ENCODE measurements at places on chromosomes 2 and 18. TPM values are rescaled to one million over a fixed set of nuclear protein-coding genes. Genes with fewer than 3 reads are reported as not detected.

Gene AGXT
- total RNA-seq = not detected

Gene ANKAR
- 11.6 TPM for total RNA-seq

Gene KCNG2
- total RNA-seq = not detected

Gene ERMN
- total RNA-seq = under 0.01 TPM

Gene ACOXL
- total RNA-seq = not detected

Gene DCDC2C
- not detected for total RNA-seq

Gene CYRIA
- 1.5 TPM for total RNA-seq

Gene DSC2
- total RNA-seq = not detected

Gene TXNL4A
- 74.0 TPM for total RNA-seq
